ENCODE measurements at places on chromosomes 5 and 9.

GRCh38 chr5:123813937-123814624, 302.1 kb downstream of the CSNK1G3 start:
- DNase-seq: peak; percentile 87

DNA sequence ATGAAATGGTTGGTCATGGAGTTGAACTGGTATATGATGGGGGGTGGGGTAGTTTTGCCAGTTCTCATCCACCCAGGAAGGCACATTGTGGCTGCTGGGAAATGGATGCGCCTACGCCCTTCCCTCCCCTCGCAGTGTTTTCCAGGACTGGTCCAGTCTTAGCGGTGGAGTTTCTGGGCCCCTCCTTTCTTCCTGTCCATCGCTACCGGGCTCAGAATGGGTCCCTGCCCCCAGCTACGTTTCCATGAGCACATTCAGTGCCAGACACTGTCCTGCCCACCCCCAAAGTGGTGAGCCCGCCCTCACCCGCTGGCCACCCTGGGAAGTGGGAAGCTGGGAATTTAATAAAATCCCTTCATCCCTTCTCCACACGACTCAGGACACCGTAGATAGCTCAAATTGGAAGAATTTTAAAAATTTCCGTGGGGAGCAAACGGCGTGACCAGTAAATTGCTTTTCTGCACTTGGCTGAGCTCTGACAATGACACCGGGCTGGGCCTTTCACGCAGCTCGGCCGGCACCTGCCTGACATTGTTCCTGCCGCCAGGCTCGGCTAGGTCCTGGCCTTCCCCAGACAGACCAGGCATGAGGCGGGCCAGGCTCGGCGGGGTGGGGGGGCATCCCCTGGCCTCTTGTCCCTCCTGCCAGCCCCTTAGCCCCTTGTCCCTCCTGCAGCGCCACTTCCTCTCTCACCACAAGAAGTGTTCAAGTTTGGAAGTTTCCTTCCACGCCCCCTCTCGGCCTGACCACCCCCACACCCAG, 3.6 kb downstream of the FGF18 start:
- DNase-seq: no peak

- no peak for DNase-seq
Measured at GRCh38 chr5:3034881-3035280, 283.4 kb upstream of the IRX2 start.

GRCh38 chr9:114176624-114177291, 21.4 kb downstream of the COL27A1 start:
- DNase-seq: peak; percentile 47

- DNase-seq: peak; percentile 72
Measured at GRCh38 chr9:129198319-129199043, 20.4 kb upstream of the IER5L start.

DNA sequence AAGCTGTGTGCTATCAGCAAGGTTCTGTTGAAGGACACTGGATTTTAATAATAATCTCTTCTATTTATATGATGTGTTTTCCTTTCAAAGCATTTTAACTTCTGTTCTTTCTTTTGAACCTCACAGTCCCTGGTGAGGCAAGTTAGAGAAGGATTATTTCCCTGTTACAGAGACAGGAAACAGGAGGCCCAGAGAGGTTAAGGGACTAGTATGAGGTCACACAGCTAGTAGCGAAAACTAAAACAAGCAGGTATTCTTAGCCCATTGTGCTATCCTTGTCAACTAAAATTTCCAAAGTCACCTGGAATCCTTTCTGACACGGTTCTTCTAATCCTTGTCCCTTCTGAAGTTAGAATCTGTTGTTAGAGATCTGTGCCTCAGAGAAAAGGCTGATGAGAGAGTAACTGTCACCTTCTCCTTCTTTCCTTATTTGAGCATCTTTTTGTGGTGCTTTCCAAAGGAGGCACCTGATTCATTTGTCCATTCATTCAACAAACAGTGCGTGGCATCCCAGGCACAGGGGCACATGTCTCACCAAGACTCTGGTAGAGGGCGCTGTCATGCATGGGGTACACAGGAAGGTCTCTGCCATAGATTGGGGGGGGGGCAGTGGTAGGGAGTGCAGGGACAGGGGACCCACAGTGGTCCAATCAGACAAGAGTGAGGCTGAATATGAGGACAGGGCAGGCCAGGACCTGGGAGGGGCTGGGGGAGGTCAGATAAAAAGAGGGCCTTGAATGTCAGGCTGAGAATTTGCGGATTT, 61.5 kb downstream of the CRB2 start:
- DNase-seq: no peak

GRCh38 chr5:57155033-57155432, 18.8 kb upstream of the GPBP1 start:
- DNase-seq: no peak
